Fibroblast of skin of scalp (primary cell): ENCODE measurements at places on chromosomes 13 and 19.

DNA sequence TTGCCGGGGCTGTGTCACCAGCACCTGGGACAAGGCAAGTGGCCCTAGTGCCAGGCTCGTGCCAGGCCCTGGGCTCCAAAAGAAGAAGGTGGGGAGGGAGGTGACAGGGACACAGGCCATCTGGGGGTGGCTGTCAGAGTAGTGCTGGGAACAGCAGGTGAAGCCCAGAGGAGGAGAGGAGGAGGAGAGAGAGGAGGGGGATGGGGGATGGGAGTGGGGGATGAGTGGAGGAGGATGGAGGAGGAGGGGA is 18.7 kb downstream of the LSM4 start:
- no peak for DNase-seq

- DNase-seq: peak; percentile 89
These were observed 16.1 kb downstream of the ZFR2 start for GRCh38 chr19:3852614-3853254.

DNA sequence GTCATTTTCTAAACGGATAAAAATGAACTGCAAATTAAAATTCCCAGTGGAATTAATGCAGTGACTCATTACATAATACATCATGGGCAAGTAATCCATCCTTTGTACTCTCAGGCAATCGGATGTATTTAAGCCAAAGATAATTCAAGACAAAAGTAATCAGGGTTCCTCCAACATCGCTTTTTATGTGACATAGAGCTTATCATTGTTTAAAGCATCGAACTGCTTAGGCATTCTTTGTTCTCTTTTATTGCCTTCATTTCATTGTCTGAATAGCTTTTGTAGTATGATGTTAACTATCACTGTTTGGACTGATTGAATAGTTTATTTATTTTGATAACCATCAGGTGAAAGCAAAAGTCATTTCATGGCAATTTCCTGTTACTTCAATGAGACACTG is 209.4 kb downstream of the ITGBL1 start:
- DNase-seq: no peak

GRCh38 chr13:81017513-81018152 is 676.7 kb upstream of the SPRY2 start:
- DNase-seq: peak; percentile 44

DNA sequence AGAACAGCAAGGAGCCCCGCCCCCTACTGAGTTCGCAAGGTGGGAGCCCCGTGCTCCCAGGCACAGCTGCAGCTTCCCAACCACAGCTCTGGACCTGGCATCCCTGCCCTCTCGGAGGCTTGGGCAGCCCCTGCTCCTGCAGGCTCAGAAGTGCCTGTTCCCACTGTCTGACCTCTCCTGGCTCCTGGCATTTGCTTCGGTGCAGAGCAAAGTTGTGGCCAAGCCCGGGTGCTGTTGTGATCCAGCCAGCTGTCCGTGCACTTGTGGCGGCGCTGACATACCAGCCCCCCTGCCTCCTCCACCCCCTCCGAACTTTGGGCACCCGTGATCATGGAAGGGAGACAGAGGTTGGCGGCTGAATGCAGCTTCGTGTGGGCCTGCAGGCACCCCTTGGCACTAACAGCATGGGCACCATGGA is 1386.8 kb downstream of the PCDH9 start:
- DNase-seq: no peak

- DNase-seq: no peak
These were observed 62.5 kb downstream of the C13orf42 start for GRCh38 chr13:51048616-51049015.

DNA sequence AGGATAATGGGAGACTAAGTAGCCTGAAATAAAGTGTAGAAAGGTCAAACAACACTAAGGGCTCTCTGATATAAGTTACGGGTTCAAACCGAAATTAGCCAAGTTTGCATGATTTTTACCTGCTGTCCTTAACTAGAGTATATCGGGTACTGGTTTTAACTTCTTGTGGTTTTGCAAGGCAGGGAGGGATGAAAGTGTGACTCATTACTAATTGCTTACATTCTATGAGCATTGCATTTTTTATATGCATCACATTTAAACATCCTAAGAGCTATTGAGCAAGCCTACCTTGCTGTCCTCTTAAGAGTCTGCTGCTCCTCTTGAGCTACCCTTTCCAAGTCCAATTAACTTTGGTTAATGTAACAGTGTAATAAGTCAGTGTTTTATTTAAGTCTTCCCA is 415.4 kb downstream of the SLITRK5 start:
- no peak for DNase-seq

DNA sequence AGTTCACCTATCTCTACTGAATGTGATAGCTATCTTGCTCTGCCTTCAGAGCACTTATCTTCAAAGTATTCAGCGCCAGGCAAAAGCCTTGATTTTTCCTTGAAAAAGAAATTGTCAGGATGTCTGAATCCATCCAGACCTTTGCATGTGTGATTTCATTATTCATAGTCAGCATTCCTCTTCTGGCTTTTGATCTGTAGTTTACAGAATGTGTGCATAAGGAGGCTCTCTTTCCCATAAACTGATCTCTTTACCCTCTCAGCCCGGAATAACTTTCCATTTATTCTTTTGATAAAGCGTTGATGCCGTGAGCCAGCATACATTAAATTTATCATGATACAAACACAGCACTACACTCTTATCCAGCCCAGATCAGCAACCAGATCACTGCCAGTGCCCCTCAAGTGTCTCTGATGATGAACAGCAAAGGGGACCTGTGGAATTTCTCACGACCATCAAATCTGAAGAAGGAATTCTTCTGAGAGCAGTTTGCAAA is 130.8 kb downstream of the DNAJC15 start:
- no peak for DNase-seq

GRCh38 chr19:18684642-18684993 is 1.1 kb downstream of the CRTC1 start:
- no peak for DNase-seq

GRCh38 chr13:95382916-95383315 is 81.7 kb upstream of the ABCC4 start:
- no peak for DNase-seq

- DNase-seq: no peak
These were observed 7.9 kb upstream of the F10 start for GRCh38 chr13:113114511-113115362.

GRCh38 chr13:30256713-30257467 is 50.5 kb downstream of the KATNAL1 start:
- peak; percentile 20 for DNase-seq

DNA sequence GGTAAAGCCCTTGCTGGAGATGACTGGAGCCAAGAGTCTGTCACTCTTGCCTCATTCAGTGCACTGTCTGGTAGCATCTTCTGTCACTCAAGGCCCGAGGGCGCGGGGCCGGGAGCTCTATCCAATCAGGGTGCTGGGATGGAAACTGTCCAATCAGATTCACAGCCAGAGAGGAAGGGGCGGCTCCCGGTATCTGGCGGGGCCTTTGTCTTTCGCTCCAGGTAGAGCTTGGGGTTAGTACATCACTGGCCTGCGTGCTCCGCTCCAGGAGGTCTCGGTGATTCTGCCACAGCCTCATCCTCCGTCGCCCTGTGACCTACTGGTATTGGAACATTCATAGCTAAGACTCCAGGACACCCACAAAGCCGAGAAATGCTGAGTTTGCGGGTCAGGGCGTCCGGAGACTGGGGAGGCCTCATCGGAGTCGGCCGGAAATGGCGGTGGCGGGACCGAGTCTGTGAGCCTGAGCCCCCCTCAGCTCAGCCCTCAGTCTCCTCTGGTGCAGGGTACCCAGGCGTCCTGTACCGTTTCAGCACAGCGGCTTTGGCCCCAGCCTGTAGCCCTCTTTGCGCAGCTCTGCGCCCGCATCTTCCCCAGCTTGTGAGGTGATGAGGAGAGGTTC is 20.6 kb upstream of the ZNF430 start:
- peak; percentile 86 for DNase-seq

GRCh38 chr13:73062468-73062867 is 3.7 kb downstream of the KLF5 start:
- no peak for DNase-seq

DNA sequence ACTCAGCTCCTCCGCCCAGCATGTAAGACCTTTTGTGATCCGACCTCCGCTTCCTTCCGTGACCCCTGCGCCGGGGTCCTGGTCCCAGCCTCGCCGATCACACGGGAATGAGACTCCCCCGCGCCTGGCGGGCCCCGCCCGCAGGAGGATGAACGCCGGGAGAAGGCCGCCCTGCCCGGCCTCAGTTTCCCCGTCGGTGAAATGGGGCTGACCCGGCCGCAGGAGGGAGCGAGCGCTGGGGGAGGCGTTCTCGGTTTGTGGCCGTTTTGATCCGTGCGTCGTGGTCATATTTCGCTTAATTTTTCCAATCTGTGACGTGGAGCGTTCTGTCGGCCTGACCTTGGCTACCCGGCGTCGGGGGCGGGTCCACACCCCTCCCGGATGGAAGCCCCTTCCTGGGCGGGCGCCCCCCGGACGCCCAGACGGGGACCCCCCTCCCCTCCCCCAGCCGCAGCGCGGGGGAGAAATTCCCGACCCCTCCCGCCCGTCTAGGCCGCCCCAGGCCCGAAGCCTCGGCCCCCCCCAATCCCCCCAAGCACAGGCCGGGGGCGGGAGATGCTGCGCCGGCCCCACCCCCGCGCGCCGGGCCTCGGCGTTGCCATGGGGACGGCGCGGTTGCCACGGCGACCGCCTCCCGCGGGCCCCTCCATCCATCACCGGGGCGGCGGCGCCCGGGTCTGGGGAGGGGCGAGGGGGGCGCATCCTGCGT is 11.1 kb downstream of the PALM start:
- no peak for DNase-seq

GRCh38 chr13:34810996-34811395 is 131.1 kb upstream of the NBEA start:
- no peak for DNase-seq
